ENCODE measurements at places on chromosomes 3 and 15.
A peak's percentile ranks its signal among the peaks of the same experiment; 100 is the strongest.

GRCh38 chr15:27865323-27865922, 233.7 kb downstream of the OCA2 start:
- no peak for ATAC-seq

GRCh38 chr3:60542995-60543394, 708.3 kb downstream of the FHIT start:
- ATAC-seq: no peak

- no peak for ATAC-seq
Measured at GRCh38 chr3:184500344-184500923, 61.2 kb upstream of the EPHB3 start.

DNA sequence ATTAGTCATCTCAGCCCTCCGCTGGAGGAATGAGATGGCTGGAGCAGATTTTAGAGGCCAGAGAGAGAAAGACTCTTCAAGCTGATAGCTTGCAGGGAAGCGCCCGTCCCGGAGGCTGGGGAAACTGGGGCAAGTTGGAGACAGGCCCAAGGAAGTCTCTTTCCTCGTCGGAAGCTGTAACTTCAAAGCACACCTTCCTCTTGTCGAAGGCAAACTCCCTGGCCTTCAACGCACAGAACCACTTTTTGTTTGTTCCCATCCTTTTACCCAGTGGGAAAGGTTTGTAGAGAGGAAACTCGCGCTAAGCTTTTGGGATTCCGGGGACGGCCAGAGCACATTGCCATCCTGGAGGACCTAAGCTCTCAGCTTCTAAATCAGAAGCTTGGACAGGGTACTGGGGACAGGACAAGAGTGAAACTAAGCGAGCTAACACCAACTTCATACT, 900 bp upstream of the EOMES start:
- ATAC-seq: no peak

GRCh38 chr3:65988411-65989180, 50.1 kb downstream of the MAGI1 start:
- no peak for ATAC-seq

- peak; percentile 2 for ATAC-seq
Measured at GRCh38 chr15:81323559-81323943, 390 bp downstream of the STARD5 start.

DNA sequence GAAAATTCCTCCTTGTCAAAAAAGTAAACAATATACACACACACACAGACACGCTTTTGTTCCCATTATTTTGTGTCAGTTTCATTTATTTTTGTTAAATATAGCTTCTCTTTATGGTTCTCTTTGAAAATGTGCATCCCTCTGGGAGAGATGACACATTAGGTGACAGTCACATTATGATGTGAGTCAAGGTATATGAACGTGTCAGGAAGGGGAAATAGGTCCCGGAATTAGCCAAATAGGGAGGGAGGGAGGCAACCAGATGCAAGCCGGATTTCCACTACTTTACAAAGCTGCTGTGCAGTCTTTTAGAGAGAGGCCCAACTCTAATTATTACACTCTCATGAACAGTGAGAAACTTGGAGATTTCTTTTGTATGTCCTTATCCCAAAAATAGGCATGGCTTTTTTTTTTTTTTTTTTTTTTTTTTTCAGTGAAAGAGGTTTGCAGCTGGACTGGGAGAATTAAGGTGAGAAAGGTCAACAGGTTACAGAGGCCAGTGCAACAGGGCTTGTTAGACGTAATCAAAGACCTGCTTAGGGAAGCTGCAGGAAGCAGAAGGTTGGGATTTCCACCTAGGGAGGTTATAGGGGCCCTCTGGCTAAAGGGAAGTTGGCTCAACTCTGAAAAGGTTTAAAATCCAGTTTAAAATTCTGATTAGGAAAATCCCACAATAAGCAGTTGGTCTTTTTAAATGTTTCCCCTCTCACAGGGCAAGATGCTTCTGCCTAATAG, 240.5 kb upstream of the UBE2E1 start:
- ATAC-seq: no peak

DNA sequence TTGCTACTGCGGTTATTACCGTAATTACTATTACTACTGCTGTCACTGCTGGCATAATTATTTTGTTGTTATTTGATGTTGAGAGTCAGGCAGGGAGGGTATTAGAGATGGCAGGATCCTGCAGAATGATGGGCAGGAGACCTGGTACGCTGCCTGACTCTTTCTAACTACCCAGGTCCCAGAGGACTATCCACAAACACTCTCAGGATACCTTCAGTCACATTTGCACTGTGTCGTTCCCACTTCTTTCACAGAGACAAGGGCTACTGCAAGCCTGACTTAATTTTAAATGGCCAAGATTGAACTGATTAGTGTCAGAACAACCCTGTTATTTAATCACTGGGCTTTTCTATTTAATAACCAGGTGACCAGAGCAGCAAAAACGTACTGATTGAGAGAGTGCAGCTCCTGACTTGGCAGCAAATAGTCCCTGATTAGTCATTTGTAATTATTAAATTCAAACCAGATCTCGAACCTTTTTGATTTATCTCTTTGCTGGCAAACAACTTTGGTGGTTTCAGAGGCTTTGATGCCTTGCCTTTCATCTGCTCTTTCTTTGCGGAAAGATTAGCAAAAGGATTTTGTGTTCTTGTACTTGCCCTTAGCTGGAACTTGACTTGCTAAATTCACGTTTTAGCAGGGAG, 88.8 kb upstream of the ARHGEF3 start:
- ATAC-seq: peak; percentile 73

DNA sequence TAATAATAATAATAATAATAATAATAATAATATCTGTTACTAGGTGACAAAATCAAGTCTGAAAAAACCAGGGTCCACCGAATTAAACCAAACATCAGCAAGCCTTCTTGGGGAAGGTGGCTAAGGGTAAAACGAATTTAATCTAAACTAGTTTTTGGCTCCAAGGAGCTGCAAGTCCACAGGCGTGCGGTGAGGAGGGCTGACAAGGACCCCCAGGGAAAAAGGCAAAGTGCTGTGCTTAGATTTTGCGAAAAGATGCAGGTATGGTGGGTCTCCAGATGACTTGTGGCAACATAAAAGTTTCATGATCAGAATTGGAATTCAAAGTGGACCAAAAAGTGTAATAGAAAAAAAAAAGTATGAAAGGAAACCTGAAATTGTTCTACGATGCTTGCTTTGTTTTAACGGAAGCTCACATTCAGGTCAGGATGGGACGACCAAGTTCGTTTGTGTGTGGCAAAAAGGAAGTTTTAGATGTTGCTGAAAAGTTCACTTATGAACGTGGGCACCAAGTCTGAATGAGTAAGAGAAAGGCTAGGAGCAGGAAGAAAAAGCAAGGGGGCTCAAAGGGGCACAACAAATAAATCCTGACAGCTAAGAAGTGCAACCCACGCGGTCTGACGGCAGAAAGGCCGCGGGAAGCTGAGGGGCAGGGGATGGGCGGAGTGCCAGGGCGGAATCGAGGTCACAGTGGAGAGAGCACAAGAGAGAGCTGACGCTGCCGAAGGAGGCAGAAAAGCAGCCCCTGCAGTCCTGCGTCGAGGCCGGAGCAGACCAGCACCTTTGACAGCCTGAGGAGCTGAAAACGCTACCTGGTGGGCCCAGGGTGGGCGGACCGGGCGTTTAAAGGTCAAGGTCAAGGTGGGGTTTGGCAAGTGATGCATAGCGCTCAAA, 1.1 kb downstream of the WDR82 start:
- ATAC-seq: peak; percentile 42

DNA sequence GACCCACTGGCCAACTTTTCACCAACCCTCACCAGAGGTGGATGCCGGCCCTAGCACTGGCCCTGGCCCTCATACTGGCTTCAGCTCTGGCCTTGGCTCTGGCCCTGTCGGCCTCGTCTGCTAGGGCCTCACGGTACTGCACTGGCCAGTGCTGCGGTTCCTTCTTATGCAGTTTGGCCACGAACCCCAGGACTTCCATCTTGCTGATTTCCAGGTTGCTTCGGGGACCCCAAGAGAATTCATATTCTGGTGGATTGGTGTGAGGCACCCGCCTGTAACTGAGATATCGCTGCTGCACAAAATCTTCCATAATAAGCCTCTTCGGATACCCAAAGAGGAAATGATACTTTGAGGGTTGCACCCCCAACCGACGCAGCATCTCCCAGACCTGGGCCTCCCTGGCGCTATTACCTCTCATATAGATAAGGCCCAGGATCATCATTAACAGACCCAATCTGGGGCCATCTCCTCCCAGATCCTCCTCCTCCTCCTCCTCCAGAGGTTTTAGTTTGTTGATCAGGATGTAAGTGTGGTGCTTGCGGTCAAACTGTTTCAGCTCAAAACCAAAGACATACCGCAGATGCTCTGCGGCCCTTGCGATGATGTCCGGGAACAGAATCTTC, 883 bp downstream of the MAGEF1 start:
- peak; percentile 42 for ATAC-seq

GRCh38 chr15:37907136-37907535, 27.3 kb upstream of the TMCO5A start:
- ATAC-seq: no peak

- peak; percentile 80 for ATAC-seq
Measured at GRCh38 chr3:150371741-150372254, 36.3 kb upstream of the TSC22D2 start.

DNA sequence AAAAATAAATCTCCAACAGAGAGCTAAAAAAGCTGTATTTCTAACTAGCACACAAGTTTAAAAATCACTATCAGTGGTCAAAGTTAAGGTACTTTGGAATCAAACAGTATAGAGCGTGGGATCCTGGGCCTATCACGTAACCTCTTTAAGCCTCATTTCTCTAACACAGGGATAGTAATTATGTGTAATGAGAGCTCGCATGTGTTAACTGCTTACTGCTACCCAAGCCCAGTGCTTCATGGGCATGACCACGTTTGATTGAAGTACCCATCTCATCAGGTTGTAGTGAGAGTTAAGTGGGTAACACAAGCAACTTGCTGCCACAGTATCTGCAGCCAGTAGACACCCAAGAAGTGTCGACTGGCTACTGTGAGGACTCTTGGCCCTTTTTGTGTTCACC, 28.2 kb upstream of the NOX5 start:
- no peak for ATAC-seq

DNA sequence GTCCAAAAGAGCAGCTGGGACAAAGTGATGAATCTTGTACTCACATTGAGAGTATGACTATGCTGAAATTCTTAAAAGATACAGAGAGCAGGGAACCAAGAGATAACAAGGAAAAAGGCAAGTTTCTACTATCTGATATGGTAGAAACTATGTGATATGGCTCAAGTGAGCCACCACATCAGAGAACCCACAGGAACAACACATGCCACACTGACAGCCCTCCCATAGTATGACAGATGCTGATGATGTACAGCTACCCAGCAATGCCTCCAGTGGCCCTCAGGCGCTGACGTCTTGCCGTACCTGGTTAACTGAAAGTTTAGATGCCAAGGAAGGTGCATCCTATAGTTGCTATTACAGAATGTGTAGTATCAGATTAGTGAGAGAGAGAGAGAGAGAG, 42.4 kb downstream of the CHAC1 start:
- ATAC-seq: no peak

GRCh38 chr3:183878071-183878470, 6.6 kb downstream of the PARL start:
- ATAC-seq: no peak

GRCh38 chr3:182969277-182969676, 11.1 kb downstream of the DCUN1D1 start:
- peak; percentile 62 for ATAC-seq

- ATAC-seq: no peak
Measured at GRCh38 chr15:83978588-83978987, 257.0 kb upstream of the GOLGA6L4 start.

- no peak for ATAC-seq
Measured at GRCh38 chr3:35654476-35654875, 15.2 kb downstream of the ARPP21 start.

DNA sequence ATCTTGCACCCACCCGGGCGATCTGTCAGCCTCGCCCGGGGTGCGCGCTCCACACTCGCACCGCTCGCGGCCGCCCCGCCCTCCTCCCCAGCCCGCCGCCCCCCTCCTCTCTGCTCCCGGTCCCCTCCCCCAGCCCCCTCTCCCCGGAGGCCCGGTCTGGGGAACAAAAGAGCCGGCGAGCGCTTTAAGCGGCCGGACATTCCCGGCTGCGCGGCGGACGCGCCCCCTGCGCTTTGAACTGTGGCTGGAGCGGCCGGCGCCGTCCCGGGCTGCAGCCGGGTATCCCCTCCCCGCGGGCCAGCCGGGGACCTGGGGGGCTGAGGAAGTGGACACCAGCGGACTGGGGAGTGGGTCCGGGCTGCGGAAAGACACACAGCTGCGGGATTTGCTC, at the start of gene IGDCC3:
IGDCC3 (minus strand) TSS at position 27 of the 391 bp plus-strand sequence. CDS start 214 bp downstream, outside the sequence.
- ATAC-seq: no peak

- no peak for ATAC-seq
Measured at GRCh38 chr15:70483513-70483912, 279.8 kb downstream of the UACA start.

DNA sequence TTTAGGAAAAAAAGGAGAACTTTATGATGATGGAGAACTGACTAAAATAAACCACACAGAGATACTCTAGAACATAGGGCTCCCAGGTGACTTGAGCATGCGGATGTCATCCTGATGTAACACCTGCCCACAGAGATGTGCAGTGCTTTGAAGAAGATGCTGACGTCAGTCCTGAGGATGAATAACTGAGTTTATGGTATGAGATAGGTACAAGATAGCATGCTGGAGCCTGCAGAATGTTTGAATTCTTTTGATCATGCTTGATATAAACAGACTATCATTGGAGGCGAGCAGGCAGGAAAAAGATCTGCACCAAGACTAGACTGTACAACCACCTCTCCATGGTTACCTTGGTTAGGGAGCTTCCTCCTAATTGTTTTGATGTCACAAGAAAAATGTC, 12.4 kb downstream of the CCR4 start:
- ATAC-seq: no peak

DNA sequence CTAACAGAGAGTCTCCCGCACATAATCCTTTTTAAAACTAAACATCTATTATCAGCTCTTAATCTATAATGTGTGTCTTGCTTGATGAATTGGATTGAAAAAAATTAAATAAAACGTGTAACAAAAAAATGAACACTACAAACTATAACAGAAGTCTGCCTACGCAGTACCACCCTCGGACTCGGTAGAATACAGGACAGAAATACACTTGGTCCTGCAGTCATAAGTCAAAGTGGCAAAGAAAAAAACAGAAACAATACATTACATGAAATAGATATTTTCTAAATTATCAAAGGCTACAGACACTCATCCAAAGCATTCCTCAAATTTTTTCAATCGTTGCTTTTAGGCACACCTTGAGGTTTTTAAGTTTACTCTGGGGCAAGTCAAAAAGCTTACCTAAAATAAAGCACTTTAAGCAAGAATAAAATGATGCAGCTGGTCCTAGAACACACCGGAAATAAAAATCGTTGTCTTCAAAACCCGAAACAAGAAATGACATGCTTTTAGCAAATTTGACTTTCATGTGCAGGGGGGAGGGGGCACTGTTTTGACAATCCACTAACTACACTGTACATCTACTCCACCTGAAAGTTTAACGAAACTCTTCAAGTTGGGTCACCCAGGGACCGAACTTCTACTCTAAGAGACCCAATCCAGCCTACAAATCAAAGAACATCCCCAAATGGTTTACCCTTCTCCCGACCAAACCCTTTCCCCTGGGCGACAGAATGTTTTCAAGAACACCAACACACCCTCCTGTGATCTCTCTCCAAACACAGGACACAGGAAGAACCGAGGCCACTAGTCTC, 1.3 kb downstream of the ADAM10 start:
- no peak for ATAC-seq

- no peak for ATAC-seq
Measured at GRCh38 chr3:159559771-159560170, 428.9 kb upstream of the IL12A start.

GRCh38 chr3:187072511-187072910, 66.8 kb downstream of the RPL39L start:
- no peak for ATAC-seq

- ATAC-seq: no peak
Measured at GRCh38 chr15:44471885-44472455, 44.5 kb downstream of the CTDSPL2 start.
